Osteoblast (primary cell): ENCODE measurements at places on chromosomes 11 and 22. TPM values are rescaled to one million over a fixed set of nuclear protein-coding genes. Genes with fewer than 3 reads are reported as not detected.

The OR8G1 gene
- not detected in 2 replicates for total RNA-seq

The TEX54 gene
- not detected in 2 replicates for total RNA-seq

The SMDT1 gene
- 4.7 and 7.7 TPM in 2 replicates for total RNA-seq

The MRE11 gene
- 10.1 and 15.0 TPM in 2 replicates for total RNA-seq

The DRICH1 gene
- 0.29 and 0.36 TPM in 2 replicates for total RNA-seq

The PRR5L gene
- total RNA-seq: 9.8 and 18.6 TPM in 2 replicates

The SERHL2 gene
- 2.9 TPM in 2 replicates for total RNA-seq

The APOL5 gene
- not detected in 2 replicates for total RNA-seq

The SCO2 gene
- total RNA-seq: 5.1 and 5.6 TPM in 2 replicates

The SGSM1 gene
- not detected in 2 replicates for total RNA-seq

The OR8H1 gene
- not detected in 2 replicates for total RNA-seq

DNA sequence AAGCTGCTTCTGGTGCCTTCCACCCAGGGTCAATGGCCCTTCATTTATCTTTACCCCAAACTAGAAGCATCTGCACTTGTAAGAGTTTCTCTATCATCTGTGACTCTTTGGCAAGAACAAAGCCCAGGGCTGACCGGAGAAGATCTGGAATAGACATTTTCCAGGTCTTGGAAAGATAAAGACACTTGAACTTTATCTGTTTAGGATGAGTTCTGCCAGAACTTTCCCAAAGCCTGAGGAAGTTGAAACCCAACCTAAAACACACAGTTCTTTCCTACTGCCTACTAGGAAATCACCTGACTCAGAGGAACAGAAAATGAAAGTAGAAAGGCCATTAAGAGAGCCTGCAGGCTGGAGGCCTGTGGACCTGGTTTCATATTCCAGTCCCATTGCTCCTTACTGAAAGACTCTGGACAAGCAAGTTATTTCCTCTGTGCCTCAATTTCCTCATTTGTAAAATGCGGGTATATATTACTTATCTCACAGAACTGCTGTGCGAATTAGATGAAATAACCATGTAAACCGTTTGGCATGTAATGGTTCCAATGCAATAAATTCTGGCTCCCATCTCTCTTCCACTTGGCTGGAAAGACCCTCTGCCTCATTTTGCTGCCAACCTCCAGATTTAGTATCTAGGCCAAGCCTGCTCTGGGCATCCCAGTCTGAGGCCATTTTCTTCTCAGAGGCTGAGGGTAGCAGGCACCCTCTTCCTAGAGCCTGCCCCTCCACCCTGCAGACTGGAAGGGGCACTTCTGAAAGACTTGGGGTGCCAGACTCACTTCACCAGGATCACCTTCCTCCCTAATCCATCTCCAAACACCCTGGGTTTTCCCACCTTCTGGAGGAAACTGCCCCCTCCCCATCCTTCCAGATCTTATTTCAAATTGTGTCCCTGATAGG lies 1.2 kb downstream of the UBE2L6 start:
- peak; percentile 88 for DNase-seq

DNA sequence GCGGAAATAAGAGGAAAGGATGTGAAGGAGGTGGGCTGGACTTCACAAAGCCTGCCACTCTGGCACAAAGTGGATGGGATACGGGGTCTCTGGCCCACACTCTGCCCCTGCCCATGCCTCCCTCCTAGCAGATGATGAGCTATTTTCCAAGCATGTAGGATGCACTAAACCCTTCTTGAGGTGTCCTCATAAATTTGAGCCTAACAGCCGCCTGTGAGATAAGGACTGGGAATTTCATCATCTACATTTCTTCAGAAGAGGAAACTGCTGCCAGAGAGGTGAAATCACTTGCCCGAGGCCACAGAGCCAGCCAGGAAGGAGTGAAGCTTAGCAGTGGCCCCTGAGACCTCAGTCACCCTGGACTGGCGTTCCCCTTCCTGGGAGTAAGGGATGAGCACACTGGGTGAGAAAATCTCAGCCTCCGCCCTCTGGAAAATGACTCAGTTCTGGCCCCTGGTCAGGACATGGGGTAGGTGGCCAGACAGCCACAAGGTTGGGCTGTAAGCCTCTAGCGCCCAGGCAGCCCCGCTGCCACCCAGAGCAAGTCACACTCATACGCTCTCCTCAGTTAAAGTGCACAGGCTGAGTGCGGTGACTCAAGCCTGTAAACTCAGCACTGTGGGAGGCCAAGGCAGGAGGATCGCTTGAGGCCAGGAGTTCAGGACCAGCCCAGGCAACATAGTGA lies 27.9 kb downstream of the MB start:
- peak; percentile 94 for DNase-seq

DNA sequence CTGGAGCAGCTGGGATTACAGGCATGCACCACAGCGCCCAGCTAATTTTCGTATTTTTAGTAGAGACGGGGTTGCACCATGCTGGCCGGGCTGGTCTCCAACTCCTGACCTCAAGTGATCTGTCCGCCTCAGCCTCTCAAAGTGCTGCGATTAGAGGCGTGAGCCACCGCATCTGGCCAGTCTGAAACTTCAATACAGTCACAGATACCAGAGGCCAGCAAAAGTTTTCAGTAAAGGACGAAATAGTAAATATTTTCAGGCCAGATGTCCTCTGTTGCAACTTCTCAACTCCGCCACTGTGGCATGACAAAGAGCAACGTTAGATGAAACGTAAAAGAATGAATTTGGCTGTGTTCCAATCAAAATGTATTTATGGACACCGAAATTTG lies 403.6 kb downstream of the MN1 start:
- DNase-seq: no peak

DNA sequence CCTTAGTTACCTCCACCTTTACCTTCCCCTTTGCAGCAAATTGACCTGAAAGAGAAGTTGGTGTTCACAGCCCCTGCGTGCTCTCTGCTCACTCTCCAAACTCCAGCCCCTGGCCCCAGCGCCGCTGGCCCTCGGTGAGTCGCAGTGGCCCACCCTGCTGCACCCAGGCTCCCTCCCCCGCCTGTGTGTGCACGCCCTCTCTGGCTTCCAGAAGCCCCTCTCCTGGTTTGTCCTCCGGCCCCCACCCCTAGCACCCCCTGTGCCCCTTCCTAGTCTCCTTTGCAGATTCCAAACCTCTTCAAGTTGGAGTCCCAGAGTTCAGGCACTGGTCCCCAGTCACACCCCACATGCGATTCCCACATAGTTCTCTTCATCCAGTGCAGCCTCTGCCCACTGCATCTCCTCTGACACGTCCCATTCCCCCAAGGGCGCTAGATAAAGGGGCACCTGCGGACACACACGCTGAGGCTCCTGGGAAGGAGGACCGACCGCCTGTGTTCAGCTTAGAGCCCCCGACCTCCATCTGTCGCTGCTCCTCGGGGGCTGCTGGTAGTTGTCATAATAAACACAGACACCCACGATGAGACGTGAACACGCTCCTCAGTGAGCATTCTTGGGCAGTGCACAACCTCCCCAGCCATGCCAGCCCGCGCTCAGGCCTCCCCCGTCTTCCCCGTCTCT lies 1.5 kb upstream of the PHRF1 start:
- peak; percentile 90 for DNase-seq

DNA sequence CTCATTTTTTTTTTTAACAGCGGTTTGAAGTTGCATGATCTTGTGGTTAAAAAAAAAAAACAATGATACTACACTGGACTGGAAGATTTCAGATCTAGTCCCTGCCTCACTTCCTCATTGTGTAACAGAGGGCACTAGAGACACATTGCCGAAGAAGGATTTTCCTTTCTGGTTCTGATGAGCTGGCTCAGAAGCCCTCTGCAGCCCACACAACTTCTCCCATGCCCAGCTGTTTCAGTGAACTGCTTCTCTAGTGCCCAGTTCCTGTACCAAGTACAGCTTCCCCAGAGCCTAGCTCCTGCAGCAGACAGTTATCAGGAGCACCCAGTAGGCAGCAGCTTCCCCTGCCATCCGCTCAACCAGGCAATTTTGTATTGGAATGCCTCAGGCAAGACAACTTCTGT lies 29.5 kb upstream of the ANO5 start:
- no peak for DNase-seq

- no peak for DNase-seq
These were observed 4.6 kb downstream of the PRR5L start for GRCh38 chr11:36300650-36301049.

DNA sequence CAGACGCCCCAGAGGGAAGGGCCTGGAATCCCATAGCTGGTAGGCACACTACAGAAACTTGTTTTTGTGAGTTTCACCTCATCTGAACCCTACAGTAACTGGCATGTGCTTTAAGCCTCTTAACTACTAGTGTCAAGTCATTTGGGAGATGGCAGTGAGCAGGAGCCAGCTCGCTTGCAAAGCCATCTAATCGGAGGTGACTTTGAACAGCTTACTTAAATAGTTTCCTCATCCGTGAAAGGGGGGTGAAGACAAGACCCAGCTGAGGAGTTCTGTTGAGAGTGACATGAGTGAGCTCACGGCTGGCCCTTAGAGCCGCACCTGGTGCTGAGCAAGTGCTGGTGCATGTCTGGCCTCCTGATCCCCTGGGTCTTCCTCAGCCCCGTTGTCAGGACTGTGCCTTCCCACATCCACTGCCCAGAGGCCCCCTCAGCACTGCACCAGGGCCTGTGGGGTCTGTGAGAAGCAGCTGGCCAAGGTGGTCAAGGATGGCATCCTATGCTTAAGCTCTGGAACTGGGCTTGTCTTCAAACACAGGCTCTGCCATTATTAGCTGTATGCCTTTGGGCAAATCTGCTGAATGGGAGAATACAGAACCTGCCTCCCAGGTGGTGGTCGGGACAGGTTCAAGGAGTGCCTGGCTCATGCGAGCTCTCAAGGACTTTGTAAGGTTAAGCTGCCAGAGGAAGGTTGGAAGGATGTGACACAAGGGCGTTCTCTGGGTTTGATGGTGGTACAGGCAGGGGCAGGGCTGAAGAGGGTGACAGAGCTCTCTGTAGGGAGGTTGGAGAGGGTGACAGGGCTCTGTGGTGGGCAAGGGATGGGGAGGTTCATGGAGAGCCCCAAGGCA lies 27.3 kb downstream of the INCENP start:
- peak; percentile 25 for DNase-seq

DNA sequence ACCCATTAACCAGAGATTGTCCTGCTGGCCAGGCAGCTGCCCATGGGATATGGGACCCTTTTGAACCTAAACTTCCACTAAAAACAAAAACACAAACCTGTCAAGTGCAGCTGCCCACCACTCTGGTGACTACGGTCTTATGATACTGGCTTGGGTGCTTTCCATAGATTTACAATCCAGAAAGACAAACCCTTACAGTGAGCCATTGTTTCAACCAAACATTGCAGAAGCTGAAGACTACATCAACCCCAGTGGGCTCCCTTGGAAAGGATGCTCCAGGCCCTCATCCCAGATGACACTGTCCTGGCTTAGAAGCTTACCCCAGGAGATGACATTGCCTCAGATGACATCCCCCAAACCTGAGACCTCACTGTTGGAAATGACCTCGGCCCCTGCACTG lies 56.9 kb upstream of the WNT11 start:
- peak; percentile 44 for DNase-seq

DNA sequence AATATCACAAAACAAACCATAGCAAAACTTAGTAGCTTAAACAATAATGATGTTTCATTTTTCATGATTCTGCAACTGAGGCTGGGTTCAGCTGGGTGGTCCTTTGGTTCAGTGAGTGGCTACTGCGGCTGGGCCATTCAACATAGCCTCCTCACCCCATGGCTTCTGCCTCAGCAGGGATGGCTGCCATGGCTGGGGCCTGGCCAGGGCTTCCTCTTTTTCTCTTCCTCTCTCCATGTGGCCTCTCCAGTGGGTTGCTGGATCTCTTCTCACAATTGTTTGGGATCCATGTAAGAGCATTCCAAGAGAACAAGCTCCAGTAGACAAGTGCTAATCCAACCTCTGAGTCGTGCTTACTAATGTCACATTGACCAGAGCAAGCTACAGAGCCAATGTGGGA lies 248.6 kb upstream of the PLET1 start:
- no peak for DNase-seq

- no peak for DNase-seq
These were observed 1321.1 kb downstream of the TBC1D22A start for GRCh38 chr22:48083502-48083901.

DNA sequence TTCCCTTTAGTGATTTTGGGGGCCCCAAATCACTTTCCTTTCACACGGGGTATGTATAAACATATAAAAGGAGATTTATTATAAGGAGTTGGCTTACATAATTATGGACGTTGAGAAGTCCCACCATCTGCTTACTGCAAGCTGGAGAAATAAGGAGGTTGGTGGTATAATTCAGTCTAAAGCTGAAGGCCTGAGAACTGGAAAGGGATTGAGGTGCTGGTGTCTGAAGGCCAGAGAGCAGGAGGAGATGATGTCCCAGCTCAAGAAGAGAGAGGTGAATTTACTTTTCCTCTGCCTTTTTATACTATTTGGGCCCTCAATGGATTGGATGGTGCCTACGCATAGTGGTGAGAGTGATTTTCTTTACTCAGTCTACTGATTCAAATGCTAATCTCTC lies 1.3 kb upstream of the ZNF202 start:
- no peak for DNase-seq

GRCh38 chr22:20324139-20324516 lies 4.3 kb upstream of the DGCR6L start:
- no peak for DNase-seq

DNA sequence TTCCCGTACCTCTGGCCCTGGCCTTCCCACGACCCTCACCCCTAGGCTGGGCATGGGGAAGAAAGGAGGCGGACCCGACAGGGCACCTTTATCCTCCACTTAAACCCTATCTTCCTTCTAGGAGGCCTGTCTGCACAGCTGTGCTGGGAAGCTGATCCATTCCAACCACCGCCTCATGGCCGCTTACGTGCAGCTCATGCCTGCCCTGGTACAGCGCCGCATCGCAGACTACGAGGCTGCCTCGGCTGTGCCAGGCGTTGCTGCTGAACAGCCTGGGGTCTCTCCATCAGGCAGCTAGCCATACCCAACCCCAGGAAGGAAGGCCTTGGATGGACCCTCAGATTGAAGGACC lies 599 bp downstream of the TIMM10B start:
- DNase-seq: no peak

DNA sequence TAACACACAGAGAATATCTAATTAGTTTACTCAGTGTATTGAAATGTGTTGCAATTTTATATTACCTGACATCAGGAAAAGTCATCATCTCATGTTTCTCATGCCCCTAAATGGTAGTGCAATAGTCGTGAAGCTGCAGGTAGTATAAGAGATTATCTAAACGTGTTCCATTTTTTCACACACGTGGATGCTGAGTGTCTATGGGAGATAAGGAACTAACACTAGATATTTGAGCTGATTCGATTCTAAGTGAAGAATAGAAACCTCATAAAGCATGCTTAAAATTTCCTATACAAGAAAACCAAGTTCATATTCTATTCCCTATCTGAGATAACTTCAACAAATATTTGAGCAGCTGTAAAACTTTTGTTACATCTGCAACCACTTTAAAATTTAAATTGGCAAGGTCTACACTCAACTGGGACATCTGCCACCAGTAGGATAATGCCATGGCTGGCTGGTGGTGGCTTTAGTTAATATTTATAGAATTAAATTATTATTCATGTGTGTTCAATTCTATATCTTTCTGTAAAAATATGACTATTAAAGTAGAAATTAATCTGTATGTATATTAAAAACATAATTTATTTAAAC lies 388.8 kb downstream of the LUZP2 start:
- DNase-seq: no peak

GRCh38 chr11:117595440-117595839 lies 201.6 kb downstream of the DSCAML1 start:
- no peak for DNase-seq

- no peak for DNase-seq
These were observed 43.7 kb upstream of the ARHGAP20 start for GRCh38 chr11:110755941-110756340.

GRCh38 chr22:26522012-26522411 lies 9.7 kb upstream of the TFIP11 start:
- DNase-seq: no peak
